Left lung (tissue), 14 donors: ENCODE measurements at places on chromosomes 16 and 17.

- peaks cover 33% of the 10 kb centered on the region for H3K27me3 ChIP-seq
- peak; percentile 17 for DNase-seq
- no peak overlapping the region for H3K27ac ChIP-seq
- no peaks in the 10 kb centered on the region for H3K4me1 ChIP-seq
- no peak overlapping the region for H3K4me3 ChIP-seq
Measured at GRCh38 chr17:44924107-44924544, 8.8 kb upstream of the GFAP start.

DNA sequence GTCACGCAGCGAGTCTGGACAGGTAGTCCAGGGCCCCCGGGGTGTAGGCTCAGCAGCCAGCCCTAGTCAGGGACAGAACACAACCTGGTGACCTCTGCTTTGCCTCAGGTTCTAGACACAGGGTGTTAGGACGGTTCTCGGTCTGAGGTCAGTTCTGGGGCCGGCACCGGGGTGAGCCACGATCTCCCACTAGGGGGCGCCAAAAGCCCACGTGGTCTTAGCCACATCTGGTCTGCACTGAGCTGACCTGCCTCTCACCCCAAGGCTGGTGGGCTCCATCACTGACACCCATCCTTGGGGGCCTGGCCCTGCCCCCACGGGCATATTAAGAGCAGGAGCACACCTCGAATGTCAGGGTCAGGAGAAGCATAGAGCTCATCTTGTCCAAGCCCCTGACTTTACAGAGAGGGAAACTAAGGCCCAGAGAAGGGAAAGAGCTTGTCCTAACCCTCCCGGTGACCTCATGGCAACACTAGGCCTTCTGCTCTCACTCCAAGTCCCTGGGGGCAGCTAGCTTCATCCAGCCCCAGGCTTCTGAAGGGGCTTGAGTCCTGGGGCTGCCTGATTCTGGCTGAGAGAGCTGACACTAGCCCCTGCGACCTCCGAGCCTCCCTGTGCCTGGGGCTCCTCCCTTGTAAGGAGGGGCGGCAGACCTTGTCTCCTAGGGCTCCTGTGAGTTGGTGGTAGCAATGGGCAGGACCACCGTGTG is 9.0 kb downstream of the SLC5A10 start:
- no peaks in the 10 kb centered on the region for H3K4me1 ChIP-seq
- H3K36me3 ChIP-seq: no peaks in the 10 kb centered on the region
- no peaks in the 10 kb centered on the region for H3K27me3 ChIP-seq
- DNase-seq: peak; percentile 72

- H3K27ac ChIP-seq: no peak overlapping the region
- no peak for DNase-seq
- H3K4me3 ChIP-seq: no peak overlapping the region
- H3K27me3 ChIP-seq: no peaks in the 10 kb centered on the region
Measured at GRCh38 chr16:75323198-75323597, 71.8 kb upstream of the BCAR1 start.

DNA sequence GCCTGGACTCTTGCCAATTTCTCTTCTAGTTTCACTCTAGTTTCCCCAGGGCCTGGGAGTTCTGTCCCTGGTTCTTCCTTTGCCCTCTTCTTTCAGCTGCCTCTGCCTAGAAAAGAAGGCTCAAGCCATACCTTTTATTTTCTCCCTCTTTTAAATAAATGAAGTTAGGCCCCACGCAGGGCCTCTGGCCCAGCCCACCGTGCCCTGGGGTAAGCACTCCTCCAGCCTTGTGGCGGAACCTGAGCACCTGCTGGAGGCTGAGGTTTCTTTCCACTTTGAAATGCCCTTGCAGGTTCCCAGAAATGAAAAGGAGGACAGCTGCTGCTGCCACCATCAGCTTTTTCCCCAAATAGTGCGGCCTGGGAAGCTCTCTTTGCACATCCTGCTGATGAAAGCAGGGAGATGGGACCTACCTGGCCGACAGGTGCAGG is 139.4 kb downstream of the CCDC182 start:
- peaks cover 31% of the 10 kb centered on the region for H3K4me1 ChIP-seq
- no peaks in the 10 kb centered on the region for H3K36me3 ChIP-seq
- peak overlapping the region; percentile 33 for H3K27ac ChIP-seq
- DNase-seq: no peak
- no peaks in the 10 kb centered on the region for H3K27me3 ChIP-seq

GRCh38 chr17:78279360-78279990 is 48.0 kb downstream of the TMEM235 start:
- H3K27me3 ChIP-seq: no peaks in the 10 kb centered on the region
- no peak for DNase-seq
- no peak overlapping the region for H3K4me3 ChIP-seq
- H3K4me1 ChIP-seq: no peaks in the 10 kb centered on the region

GRCh38 chr17:30339086-30339485 is 5.2 kb upstream of the TMIGD1 start:
- no peaks in the 10 kb centered on the region for H3K36me3 ChIP-seq
- peaks cover 41% of the 10 kb centered on the region for H3K4me1 ChIP-seq
- DNase-seq: no peak
- H3K4me3 ChIP-seq: no peak overlapping the region

- peaks cover 25% of the 10 kb centered on the region for H3K4me1 ChIP-seq
- no peak for DNase-seq
- H3K36me3 ChIP-seq: peaks cover 52% of the 10 kb centered on the region
- H3K27ac ChIP-seq: peak overlapping the region; percentile 8
Measured at GRCh38 chr17:7586673-7587419, 3.0 kb downstream of the SOX15 start.

DNA sequence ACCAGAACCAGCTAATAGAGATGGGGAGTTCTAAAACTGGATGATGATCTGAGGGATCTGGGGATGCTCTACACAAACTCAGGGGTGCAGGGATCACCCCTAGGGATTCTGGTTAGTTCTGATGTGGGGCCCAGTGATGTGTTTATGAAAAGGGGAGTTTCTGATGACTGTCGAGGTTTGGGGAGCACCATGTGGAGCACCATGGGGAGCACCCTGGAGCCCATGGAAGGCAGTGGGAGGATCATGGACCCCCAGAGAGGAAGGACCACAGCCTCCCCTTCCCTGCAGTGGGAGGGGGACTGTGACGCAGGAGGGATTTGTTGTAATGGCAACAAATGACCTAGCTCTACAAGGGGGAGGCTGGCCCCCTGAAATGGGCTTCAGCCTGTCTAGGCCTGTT is 18.4 kb downstream of the PIMREG start:
- no peaks in the 10 kb centered on the region for H3K27me3 ChIP-seq
- no peaks in the 10 kb centered on the region for H3K4me1 ChIP-seq
- DNase-seq: no peak
- no peaks in the 10 kb centered on the region for H3K36me3 ChIP-seq
- no peak overlapping the region for H3K4me3 ChIP-seq

DNA sequence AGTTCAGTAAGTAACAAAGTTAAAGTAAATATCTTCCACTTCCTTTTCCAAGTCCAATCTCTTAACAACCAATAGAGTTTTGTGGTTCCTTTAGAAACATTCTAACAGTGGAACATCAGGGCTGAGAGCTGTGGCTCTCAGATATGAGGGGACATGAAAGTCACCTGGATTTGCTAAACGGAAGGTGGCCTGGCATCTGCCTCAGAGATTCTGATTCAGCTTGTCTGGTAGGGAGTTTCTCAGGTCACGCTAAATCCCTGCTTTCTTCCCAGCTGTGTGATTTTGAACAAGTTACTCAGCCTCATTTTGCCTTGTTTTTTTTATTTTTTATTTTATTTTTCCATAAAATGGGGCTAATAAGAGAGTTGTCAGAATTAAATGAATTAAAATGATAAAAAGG is 411.0 kb upstream of the CDH11 start:
- H3K27me3 ChIP-seq: no peaks in the 10 kb centered on the region
- no peak overlapping the region for H3K4me3 ChIP-seq
- DNase-seq: no peak
- no peak overlapping the region for H3K27ac ChIP-seq
- no peaks in the 10 kb centered on the region for H3K36me3 ChIP-seq

- no peak overlapping the region for H3K4me3 ChIP-seq
- no peaks in the 10 kb centered on the region for H3K4me1 ChIP-seq
- no peaks in the 10 kb centered on the region for H3K27me3 ChIP-seq
Measured at GRCh38 chr16:1740781-1741490, 30.4 kb downstream of the NME3 start.

GRCh38 chr16:63337264-63337663 is 1301.0 kb upstream of the CDH8 start:
- H3K27me3 ChIP-seq: no peaks in the 10 kb centered on the region
- no peak for DNase-seq
- H3K4me1 ChIP-seq: no peaks in the 10 kb centered on the region
- no peak overlapping the region for H3K27ac ChIP-seq
- H3K4me3 ChIP-seq: no peak overlapping the region

GRCh38 chr17:26765860-26766709 is 527.8 kb upstream of the WSB1 start:
- DNase-seq: no peak
- H3K27me3 ChIP-seq: peaks cover 23% of the 10 kb centered on the region
- H3K27ac ChIP-seq: no peak overlapping the region
- H3K4me1 ChIP-seq: no peaks in the 10 kb centered on the region
